ENCODE measurements at places on chromosomes 6 and 20. TPM values are rescaled to one million over a fixed set of nuclear protein-coding genes. Genes with fewer than 3 reads are reported as not detected.

- no peak for DNase-seq
Observed at GRCh38 chr6:101322921-101323320, 70.6 kb upstream of the GRIK2 start.

GRCh38 chr6:437037-437392 is 45.5 kb downstream of the IRF4 start:
- DNase-seq: no peak

- DNase-seq: no peak
Observed at GRCh38 chr6:42932412-42932811, 3.1 kb downstream of the CNPY3 start.

Gene PDE7B
- total RNA-seq: 11.2 TPM

All from right atrium auricular region (tissue), 2 donors.